ENCODE measurements at places on chromosomes 5 and 9. TPM values are rescaled to one million over a fixed set of nuclear protein-coding genes. Genes with fewer than 3 reads are reported as not detected.

DNA sequence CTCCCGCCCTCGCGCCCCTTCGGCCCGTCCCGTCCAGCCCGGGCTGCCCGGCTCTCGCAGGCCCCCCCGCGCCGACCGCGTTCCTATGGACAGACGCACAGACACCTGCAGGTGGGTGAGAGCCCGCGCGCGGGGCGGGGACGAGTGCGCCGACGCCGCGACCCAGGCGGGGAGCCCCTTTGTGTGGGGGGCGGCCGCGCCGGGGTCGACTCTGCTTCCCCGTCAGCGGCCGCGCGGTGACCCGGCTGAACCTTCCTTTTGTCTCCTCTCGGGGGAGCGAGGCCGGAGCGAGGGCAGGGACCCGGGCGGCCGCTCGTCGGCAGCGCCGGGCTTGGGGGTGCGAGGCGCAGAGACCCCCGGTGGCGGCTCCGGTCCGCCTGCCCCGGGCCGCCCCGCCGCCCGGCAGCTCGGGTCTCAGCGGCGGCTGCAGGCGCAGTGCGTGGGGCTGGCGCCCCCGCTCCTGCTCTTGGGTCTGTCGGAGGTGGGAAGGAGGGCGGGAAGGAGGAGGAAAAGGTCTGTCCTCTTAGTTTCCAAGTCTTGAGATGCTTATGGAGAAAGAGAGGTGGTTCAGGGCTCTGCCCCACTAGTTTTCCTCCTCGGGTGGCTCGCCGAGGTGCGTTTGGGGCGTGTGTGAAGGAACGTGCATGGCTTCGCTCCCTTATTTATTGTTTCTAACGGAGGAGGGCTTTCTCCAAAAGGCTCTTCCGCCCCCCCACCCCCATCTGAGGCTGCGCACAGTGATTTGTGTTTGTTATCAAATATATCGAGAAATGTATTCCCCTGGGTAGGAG, 576 bp downstream of the KIAA1958 start:
- no peaks in the 10 kb centered on the region for H3K27me3 ChIP-seq
- peak overlapping the region; percentile 85 for H3K27ac ChIP-seq
- H3K4me3 ChIP-seq: peak overlapping the region; percentile 95
- H3K36me3 ChIP-seq: peaks cover 6% of the 10 kb centered on the region

GRCh38 chr5:98898743-98899142, 30.1 kb downstream of the CHD1 start:
- no peak overlapping the region for H3K4me3 ChIP-seq
- no peak overlapping the region for H3K27ac ChIP-seq
- no peak for DNase-seq
- H3K27me3 ChIP-seq: no peaks in the 10 kb centered on the region
- peaks cover 46% of the 10 kb centered on the region for H3K36me3 ChIP-seq
- H3K4me1 ChIP-seq: peaks cover 6% of the 10 kb centered on the region

DNA sequence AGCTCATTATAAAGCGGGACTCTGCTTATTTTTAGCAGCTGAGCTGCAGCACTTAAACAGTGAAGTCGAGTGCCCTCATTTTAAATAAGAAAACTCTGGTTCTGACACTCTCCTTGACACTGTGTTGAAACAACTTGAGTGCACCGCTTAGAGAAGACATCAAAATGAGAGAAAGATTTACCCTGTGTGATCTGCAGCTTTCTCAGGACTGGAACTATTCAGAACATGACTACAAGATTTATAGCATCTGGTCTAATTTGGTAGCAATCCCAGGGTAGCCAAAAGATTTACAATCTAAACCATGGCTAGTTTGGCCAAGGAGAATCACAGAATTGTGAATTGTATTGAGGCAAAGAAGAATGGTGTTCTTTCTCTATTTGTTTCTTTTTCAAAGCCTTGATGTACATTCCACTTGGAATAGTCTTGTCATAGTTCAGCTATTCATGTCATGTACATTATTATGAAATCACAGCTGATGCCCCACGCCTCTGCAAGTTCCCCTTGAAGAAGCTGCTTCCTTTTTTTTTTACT, 38.7 kb downstream of the PLEKHG4B start:
- H3K4me3 ChIP-seq: no peak overlapping the region
- no peaks in the 10 kb centered on the region for H3K36me3 ChIP-seq
- H3K27ac ChIP-seq: no peak overlapping the region
- no peak for DNase-seq
- peaks cover 9% of the 10 kb centered on the region for H3K27me3 ChIP-seq
- H3K4me1 ChIP-seq: no peaks in the 10 kb centered on the region

IFNB1 gene
- total RNA-seq: 1.4 TPM

DNA sequence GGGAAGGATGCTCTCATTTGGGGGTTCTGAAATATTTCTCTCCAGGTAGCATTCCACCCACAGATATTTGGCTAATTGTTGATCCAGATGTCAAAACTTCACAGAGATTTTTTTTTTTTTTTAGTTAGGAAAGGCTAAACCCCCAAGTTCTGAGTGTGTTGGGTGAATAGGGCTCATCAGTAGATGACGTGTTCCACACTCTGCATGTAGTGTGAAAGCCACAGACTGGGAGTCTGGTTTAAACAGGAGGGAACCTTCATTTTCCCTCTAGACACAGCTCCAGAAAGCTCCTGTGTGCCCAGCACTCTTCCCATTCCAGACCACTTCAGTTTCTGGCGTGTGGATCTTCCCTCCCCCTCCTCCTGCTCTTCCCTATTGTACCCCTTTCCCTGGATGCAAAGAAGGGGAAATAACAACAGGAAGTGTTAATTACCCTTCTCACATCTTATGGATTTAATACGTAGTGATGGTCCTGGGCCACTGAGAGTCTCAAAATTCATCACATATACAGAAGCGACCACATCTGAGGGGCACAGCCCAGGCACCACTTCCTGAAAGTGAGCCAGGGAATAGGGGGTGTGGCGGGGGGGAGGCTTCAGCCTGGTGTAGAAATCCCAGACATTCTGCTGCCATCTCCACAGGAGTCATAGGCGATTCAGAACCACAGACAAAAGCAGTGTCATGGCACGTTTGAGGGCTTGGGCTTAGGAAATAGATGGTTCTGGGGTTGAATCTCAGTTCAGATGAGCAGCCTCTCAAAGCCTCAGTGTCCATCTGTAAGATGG, 65.1 kb downstream of the DAP start:
- peaks cover under 1% of the 10 kb centered on the region for H3K36me3 ChIP-seq
- no peak for DNase-seq
- H3K27ac ChIP-seq: no peak overlapping the region
- H3K27me3 ChIP-seq: no peaks in the 10 kb centered on the region

GRCh38 chr5:74516211-74516636, 124.3 kb downstream of the ENC1 start:
- H3K27ac ChIP-seq: no peak overlapping the region
- H3K36me3 ChIP-seq: no peaks in the 10 kb centered on the region
- no peak overlapping the region for H3K4me3 ChIP-seq
- DNase-seq: no peak
- H3K4me1 ChIP-seq: no peaks in the 10 kb centered on the region

DNA sequence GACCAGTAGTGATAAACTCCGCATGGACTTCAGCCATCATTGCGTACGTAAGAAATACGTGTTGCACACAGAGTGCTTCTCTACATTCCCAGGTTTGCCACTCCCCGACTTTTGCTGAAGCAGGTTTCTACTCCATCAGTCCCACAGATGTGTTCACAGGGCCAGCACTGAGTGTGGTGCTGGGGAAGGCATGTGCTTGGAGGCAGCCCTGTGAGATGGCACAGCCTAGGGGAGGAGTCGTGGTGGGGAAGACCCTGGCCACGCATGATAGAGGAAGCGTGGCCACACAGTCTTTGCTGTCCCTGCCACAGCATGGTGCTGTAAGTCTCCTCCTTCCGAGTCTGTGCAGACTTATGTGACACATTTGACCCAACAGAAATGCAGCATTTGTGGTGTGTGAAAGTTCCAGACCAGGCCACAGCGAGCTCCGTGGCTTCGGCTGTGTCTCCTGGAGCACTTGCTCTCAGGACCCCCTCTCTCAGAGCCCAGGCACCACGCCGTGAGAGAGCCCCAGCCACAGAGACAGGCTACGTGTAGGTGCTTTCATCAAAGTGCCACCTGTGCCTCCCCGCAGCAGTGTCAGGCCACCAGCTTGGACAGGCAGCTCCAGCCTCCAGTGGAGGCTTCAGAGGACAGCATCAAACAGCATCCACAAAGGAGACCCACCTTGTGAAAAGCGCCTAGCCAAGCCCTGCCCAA, 197.8 kb downstream of the AUH start:
- no peaks in the 10 kb centered on the region for H3K27me3 ChIP-seq
- DNase-seq: peak; percentile 73
- peak overlapping the region; percentile 67 for H3K4me3 ChIP-seq
- no peaks in the 10 kb centered on the region for H3K36me3 ChIP-seq

GRCh38 chr9:73093016-73093739, 58.5 kb upstream of the ANXA1 start:
- no peak for DNase-seq
- H3K4me3 ChIP-seq: no peak overlapping the region
- no peaks in the 10 kb centered on the region for H3K36me3 ChIP-seq
- no peaks in the 10 kb centered on the region for H3K27me3 ChIP-seq
- H3K4me1 ChIP-seq: peaks cover 2% of the 10 kb centered on the region
